Immature natural killer cell (primary cell): ENCODE measurements at places on chromosomes 4 and X. TPM values are rescaled to one million over a fixed set of nuclear protein-coding genes. Genes with fewer than 3 reads are reported as not detected.

DNA sequence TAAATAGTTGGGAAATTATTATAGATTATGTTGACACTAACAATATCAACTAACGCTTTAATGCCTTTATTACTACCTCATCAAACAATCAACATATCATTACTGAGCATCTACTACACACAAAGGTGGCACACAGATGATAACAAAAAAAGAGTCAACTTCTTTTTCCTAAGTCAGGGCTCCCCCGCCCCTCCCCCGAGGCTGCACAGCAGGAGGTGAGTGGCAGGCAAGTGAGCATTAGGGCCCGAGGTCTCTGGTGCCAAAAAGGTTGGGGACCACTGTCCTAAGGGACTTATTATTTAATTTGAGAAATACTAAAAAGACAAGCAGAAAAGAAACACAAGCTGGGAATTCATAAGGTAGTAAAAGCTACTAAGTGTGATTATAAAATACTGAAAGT lies 50.3 kb upstream of the MCF2 start:
- no peak for DNase-seq

- no peak for DNase-seq
These were observed 594.3 kb upstream of the DIPK2B start for GRCh38 chrX:45794995-45795337.

- DNase-seq: no peak
These were observed 66.7 kb downstream of the TENM3 start for GRCh38 chr4:182309877-182310276.

GRCh38 chr4:93217431-93217830 lies 611.1 kb upstream of the ATOH1 start:
- DNase-seq: no peak

DNA sequence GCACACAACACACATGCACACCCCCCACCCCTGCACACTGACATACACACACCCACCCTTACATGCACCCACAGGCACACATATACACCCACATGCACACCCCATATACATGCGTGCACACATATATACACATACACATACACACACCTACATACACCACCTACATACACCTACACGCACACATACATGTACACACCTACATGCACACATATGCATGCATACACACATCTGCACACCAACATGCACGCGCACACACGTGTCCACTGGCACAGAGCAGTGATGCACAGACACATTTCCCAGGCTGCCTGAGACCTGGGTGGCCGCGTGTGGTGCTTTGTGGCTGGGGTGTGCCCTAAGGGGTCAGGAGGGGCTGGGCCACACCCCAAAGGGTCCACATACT lies 31.7 kb downstream of the FGFRL1 start:
- DNase-seq: no peak

GRCh38 chr4:28176942-28177341 lies 1316.3 kb downstream of the STIM2 start:
- DNase-seq: no peak

The SLC16A2 gene
- polyA plus RNA-seq: 0.07 TPM

DNA sequence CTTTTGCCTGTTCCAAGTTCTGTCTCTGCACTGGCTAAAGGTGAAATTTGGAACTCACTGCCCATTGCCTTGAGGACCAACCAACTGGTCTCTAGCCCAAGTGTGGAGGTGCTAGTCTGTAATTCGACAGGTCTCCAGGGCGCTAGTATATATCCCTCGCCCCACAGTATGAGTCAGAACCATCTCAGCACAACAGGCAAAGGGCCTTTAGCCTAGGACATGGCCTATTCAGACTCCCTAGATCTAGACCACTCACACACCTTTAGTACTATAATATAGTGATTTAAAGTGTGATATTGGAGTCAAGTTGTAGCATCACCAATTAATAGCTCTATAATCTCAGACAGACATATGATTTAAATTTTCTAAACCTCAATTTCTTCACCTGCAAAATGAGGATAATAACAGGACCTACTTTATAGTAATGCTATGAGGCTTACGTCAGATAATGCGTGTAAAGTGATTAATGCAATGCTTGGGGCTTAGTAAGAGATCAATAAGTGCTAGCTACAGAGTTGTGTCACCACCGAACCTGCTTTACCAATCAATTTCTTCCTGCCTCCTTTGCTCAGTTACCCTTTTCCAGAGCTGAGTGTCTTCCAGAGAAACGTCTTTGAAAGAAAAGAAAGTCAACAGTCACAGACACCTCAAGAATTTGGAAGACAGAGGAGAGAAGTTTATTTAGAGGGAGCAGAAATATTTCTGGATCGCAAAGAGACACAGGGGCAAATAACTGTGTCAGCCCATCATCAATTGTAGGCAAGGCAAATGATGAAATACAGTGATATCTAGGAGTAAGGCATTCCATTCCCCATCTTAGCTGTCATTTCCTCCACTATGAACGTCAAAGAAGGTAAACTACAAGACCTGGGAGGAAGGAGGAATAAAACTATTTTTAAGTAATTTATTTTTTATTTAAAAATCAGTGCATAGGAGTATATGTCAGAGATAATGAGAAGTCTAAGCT lies 2.3 kb downstream of the NOX1 start:
- no peak for DNase-seq

GRCh38 chr4:47703956-47704355 lies 133.9 kb downstream of the CORIN start:
- DNase-seq: no peak

DNA sequence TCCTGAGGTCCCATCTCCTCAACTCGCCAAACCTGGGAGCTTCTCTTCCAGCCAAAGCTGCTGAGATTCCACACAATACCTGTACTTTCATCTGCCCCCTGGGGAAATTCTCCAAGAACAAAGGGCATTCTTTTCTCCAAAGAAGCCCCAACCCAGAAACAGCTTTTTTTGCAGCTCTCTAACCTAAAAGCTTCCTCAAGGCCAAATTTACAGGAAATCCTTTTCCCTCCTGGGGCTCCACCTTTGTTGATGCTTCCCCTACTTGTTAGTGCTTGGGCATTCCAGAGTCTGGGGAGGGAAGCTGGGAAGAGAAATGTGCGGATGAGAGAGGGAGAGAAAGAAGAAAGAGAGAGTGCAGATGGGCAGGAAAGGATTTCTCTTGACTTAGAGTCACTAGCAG lies 24.3 kb downstream of the ZBTB33 start:
- no peak for DNase-seq

The TMEM164 gene
- polyA plus RNA-seq: 2.3 TPM

The HS3ST1 gene
- not detected for polyA plus RNA-seq

The FAM149A gene
- polyA plus RNA-seq: not detected

DNA sequence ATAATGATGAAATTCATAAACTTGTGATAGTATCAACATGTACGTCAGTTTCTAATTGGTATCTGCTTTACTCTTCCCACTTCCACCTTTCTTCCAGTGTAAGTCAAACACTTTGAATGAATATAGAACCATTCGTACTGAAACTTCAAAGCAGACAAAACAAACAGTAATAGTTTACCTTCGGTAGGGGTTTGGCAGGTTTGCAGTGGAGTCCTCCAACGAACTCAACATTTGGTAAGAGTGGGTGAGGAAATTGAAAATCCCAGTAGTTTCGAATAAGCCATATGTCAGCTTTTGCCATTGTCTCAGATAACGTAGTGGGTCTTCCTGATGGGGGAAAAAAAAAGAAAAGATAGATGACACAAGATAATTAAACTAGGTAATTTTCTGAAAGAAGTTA lies 2.2 kb downstream of the UGT2B4 start:
- DNase-seq: no peak

DNA sequence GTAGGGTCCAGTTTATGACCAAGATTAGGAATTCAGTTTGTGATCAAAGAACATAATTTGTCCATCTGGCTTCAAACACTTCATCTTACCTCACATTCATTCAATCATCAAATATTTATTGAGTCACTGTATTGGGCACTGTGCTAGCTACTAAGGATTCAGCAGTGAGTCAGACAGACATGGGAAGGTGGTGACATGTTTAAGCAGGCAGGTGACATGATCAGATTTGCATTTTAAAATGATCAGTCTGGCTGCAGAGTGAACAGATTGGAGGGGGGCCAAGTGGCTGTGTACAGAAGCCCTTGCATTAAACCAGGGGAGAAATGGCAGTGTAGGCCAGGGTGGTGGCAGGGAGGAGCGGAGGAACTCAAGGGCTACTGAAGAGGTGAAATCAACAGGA lies 25.1 kb upstream of the APLN start:
- DNase-seq: no peak

DNA sequence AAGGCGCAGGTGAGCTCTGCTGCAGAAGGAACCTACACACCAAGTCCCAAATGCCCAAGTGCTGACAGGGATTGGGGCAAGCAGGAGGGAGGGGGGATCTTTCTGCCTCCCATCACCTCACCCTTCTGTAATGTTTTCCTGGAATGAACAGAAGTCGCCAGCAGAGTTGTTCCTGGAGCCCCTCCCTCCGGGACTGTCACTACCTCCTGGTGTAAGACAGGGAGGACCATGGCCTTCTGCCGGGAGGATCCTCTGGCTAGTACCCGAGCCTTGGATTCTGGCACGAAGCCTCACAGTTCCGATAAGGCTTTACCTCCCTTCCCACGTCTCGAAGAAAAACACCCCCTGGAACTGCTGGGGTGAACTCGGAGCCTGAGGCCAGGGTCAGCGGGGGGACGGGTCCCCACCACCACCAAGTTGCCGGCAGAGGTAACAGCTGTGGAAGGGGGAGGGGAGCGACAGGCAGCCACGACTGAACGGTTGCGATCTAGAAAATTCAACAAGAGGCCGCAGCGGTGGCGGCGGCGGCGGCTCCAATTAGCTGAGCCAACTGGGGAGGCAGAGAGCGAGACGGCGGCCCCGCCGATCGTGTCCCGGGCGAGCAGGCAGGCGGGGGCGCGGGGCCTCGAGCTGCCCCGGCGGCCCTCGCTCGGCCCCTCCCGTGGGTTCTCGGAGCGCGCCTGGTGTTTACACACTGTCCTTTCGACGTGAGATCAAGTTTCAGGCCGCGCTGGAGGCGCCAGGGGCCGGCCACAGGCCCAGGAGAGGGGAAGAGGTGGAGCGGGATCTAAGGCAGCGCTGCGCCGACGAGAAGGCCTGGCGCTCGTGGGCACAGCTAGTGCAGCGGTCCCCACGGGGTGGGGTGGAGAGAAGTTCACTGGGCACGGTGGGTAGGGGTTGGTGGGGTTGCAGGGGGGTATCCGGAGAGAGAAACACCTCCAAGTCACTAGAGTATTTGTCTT lies 53.7 kb upstream of the BCOR start:
- DNase-seq: no peak
